GF-D8 (cell line): ENCODE measurements at places on chromosomes 16 and 17.

- no peak for DNase-seq
Observed at GRCh38 chr16:25030420-25031131, 15.4 kb upstream of the ARHGAP17 start.

- DNase-seq = no peak
Observed at GRCh38 chr17:74898376-74898946, 5.0 kb upstream of the FADS6 start.

DNA sequence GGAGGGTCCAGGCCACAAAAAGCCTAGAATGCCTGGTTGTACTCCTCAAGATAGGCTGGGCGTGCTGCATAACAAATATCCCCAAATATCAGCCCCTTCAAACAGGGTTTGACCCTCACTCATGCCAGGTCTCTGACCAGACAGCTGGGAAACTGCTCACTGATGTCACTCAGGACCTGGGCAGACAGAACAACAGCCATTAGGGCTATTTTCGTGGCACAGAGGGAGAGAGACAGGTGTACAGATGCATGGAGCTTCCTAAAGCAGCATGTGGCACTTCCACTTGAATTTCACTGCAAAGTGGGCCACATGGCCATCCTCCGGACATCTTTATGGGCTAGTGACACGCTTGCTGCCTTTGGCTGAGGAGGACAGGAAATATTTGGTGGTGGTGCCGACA is 73.1 kb downstream of the SREBF1 start:
- no peak for DNase-seq

- no peak for DNase-seq
Observed at GRCh38 chr17:71585540-71585939, 535.3 kb upstream of the SOX9 start.

GRCh38 chr16:8402981-8403843 is 187.1 kb downstream of the TMEM114 start:
- no peak for DNase-seq

- DNase-seq = no peak
Observed at GRCh38 chr17:18968945-18969887, 17.3 kb downstream of the SLC5A10 start.

DNA sequence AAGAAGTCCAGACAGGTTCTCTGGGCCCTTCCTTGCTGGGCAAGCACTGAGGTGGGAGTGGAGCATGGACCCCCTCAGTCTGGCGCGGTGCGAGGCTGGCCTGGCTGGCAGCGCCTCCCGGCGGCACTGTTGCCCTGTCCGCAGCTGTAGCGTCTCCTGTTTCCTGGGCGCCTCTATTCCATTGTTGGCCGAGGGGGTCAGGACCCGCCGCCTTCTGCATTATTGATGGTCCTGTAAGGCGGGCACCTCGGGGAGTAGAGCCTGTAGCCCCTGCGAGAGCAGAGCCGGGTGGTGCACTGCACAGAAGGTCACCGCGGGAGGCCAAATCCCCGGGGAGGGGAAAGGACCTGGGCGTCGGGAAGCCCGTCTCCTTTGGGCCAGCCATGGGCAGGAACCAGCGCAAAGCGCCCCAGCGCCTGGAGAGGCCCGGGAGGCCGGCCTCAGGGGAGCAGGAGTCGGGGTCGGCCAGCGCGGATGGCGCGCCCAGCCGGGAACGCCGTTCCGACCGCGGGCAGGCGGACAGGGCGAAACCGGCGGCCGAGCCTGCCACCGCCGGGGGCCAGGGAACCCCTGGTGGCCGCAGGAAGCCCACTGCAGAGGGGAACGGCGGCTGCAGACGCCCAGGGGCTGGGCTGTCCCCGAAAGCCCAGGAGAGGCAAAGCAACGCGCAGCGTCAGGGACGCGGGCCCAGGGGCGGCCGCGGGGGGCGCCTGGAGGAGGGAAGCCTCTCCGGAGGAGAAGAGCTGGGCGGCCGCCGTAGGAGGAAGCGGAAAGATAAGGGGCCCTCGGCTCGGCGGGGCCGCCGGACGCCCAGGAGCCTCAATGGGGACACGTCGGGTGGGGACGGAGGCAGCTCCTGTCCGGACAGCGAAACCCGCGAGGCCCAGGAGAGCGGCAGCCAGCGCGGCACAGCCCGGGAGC is at the start of gene MYO15B:
Gene MYO15B (plus strand): TSS at position 126 of the 921 bp plus-strand sequence. CDS start 258 bp downstream, at position 384.
- DNase-seq = peak; percentile 54

DNA sequence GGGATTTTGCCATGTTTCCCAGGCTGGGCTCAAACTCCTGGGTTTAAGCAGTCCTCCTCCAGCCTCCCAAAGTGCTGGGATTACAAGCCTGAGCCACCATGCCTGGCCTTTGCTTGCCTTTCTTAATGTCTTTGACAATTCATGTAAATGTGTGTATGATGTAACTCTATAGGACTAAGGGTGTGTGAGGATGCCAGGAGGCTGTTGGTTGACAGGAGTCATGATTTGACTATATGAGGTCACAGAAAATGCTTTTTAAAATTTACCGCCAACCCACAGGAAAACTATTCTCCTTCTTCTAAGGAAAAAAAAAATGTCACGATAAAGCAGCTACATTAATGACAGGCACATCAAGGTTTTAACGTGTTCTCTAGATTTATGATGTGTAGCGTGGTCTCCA is 118.8 kb downstream of the WWOX start:
- DNase-seq = no peak

GRCh38 chr16:21101631-21102420 is 48.8 kb downstream of the DNAH3 start:
- no peak for DNase-seq

DNA sequence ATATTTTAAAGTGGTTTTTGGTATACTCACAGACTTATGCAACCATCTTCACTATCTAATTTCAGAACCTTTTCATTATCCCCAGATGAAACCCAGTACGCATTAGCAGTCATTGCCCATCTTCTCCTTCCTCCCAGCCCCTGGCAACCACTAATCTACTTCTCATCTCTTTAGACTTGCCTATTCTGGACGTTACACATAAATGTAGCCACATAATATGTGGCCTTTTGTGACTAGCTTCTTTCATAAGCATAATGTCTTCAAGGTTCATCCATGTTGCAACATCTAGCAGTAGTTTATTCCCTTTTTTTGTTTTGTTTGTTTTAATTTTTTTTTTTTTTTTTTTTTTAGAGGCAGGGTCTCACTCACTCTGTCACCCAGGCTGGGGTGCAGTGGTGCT is 28.5 kb upstream of the C17orf107 start:
- no peak for DNase-seq

DNA sequence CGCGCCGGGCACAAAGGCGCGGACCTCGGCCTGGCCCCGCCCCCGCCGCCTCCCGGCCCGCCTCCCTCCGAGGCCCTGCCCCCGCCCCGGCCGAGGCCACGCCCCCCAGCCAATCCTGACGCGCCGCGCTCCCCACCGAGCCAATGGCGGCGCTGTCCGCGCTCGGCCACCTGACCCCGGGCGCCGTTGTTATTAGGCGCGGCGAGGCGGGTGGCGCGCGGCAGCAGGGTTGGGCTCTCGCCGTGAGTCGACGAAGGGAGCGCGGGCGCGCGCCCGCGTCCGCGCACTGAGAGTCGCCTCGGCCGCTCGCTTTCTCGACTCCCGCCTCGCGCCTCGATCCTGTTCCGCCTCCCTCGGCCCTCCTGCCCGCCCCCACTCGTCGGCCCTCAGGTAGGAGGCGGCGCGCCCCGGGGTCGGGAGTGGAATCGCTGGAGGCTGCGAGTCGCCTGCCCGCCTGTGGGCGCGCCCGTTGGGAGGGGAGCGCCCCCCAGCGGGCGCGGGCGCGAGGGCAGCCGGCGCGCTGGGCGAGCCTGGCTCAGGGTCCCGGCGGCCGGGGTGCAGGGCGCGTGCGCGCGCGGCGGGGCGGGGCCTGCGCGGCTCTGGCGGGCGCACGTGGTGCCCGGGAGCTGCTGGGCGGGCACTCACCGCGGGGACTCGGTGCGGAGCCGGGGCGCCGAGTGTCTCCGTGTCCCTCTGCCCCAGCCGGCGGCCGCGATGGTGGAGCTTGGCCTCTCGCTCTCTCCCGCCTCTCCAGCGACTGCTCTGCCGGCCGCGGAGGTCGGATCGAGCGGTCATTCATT is 405 bp upstream of the CBLN1 start:
- peak; percentile 11 for DNase-seq

GRCh38 chr17:72931635-72932034 is 160.9 kb downstream of the SLC39A11 start:
- DNase-seq = no peak

- no peak for DNase-seq
Observed at GRCh38 chr17:79039171-79039570, 15.2 kb downstream of the C1QTNF1 start.

DNA sequence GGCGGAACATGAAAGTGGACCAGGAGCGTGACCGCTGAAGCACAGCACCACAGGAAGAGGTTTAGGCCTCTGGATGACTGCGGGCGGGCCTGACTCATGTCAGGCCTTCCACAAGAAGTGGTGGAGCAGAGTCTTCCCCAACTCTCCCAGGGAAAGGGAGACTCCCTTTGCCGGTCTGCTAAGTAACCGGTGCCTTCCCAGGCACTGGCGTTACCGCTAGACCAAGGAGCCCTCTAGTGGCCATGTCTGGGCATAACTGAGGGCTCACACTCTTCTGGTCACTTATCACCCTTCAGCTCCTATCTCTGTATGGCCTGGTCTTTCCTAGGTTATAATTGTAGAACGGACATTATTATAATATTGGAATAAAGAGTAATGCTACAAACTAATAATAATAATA is 1931.9 kb downstream of the TP53TG3F start:
- no peak for DNase-seq

GRCh38 chr16:3192476-3193019 is 4.5 kb downstream of the OR1F1 start:
- DNase-seq = no peak

DNA sequence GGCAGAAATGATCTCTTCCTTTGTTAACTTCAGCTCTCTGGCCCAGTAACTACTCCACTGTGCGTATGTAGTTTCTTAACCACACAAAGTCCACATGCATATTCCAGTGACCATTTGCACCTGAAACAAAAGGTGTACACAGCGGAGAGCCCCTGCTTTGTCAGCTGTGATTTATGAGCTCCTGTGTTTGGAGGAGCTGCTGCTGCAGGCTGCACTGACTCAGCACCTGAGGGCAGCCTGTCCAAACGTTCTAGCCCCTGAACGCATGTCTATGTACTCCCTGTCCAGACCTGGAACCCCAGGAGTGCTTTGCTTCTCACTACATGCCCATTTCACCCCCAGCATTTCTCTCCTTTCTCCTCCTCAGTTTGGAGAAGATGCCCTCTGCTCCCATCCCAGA is 216.1 kb downstream of the ABCC12 start:
- no peak for DNase-seq

GRCh38 chr17:1414001-1414574 is 14.1 kb upstream of the YWHAE start:
- DNase-seq = no peak

DNA sequence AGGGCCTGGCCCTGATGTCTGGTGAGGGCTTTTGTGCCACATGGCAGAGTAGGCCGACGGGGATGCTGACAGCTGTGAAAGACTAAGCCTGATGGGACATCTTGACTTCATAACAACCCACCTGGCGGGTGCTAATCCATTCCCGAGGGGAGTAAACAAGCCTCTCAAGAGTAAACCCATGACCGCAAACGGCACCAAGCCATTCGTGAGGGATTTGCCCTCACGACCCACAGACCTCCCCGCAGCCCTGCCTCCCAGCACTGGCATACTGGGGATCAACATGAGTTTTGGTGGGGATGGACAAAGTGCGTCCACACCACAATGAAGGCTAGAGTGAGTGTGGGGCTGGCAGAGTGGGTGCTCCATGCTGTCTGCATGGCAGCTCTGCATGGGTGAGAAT is 11.7 kb downstream of the RNF213 start:
- no peak for DNase-seq

DNA sequence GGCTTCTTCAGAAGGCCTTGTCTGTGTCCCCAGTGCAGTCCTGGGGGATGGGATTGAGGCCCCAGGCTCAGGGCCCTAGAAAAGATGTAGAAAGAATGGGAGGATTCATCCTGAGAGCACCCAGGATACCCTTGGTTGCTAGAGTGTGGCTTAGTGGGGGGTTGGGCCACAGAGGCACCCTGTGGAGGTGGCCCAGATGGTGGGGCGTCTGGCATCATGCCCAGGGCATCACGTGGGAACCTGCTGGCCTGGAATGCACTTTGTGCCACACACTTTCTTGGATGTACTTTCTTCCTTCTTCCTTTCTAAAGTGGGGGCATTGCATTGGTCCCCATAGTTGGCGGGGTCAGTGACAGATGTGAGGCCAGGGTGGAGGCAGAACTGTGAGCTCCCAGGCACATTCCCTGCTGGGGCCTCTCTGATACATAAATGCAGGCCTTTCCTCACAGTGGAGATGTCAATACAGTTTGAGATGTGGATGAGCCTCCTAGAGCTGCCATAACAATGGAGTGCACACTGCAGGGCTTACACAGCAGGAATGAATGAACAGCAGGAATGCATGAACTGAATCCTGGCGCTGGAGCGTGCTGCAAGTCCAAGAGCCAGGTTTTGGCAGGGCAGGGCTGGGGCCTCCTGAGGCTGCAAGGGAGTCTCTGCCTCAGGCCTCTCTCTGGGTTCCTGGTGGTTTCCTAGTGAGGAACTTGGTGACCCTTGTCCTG is 43.3 kb downstream of the MGAT5B start:
- DNase-seq = no peak

DNA sequence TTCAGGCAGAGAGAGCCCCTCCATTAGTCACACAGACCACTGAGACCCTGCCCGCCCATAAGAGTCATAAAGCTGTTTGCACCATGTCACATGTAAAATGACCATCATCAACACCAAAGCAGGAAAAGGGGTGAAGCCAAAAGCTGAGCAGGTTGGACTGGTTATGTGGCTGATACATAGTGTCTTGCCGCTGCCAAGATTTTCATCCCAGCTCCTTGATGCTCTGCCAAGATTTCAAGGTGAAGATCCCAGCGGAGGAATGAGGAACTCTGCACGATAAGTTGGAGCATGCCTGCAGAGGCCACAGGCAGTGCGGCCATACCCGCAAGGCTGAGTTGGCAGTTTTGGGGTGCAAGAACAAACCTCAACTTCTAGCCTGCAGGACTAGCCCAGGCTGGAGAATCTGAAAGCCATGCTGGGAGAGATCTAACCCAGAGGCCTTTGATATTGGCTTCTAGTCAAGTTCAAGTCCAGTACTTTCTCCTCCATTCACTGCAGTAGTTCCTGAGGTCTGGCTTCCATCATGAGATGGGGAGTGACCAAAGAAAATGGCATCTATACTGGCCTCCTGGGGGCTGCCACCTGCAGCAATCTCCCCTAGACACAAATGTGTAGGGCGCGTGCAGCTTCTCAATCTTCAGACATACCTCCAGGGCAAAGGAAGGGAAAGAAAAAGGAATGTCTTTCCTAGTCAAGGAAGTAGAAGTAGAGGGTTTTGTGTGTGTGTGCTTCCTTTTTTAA is 79.7 kb upstream of the NOL11 start:
- DNase-seq = no peak

GRCh38 chr16:13104772-13105171 is 203.4 kb downstream of the SHISA9 start:
- no peak for DNase-seq
